ENCODE measurements at places on chromosomes 11 and 22.

GRCh38 chr11:108847298-108847990 lies 182.6 kb downstream of the DDX10 start:
- no peak for DNase-seq

- DNase-seq = peak; percentile 60
Measured at GRCh38 chr11:117572129-117572528, 224.9 kb downstream of the DSCAML1 start.

DNA sequence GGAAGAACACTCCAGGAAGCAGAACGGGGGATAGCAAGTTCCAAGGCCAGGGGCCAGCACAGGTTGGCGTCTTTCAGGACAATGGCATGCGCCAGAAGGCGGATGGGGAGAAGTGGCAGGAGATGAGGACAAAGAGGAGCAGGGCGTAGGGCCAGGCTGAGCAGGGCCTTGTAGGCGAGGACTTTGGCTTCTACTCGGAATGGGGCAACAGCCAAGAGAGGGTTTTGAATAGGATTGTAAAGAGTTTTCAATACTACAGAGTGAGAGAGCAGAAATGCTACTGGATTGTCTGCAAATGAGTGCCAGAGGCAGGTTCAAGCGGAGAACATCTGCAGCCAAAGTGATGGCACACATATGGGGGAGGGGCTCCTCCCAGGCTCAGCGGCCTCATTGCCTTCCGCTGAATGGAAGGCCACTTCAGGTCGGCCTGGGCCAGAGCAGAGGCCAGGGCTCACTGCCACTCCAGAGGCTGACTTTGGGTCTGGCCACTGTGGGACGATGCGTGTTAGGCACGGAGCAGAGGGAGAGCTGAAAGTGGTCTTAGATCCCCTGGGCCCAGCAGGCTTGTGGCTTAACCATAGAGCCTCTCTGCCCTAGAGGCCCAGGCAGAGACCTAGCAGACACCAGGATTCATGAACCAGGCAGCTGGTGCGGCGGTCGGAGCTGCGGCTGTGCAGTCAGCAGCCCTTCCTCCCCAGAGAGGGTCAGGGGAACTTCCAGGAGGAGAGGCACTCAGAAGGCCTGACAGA lies 118.2 kb downstream of the DSCAML1 start:
- peak; percentile 39 for DNase-seq

- DNase-seq = no peak
Measured at GRCh38 chr11:93542811-93543229, 371 bp downstream of the SMCO4 start.

- peak; percentile 8 for DNase-seq
Measured at GRCh38 chr11:26753723-26754504, 32.1 kb upstream of the SLC5A12 start.

- DNase-seq = no peak
Measured at GRCh38 chr11:81647374-81647773, 1086.3 kb downstream of the FAM181B start.

All from NCI-H2029 (cell line).